ENCODE measurements at places on chromosomes 5 and 9.

GRCh38 chr5:123450114-123450513 lies 26.9 kb upstream of the CEP120 start:
- DNase-seq = no peak

DNA sequence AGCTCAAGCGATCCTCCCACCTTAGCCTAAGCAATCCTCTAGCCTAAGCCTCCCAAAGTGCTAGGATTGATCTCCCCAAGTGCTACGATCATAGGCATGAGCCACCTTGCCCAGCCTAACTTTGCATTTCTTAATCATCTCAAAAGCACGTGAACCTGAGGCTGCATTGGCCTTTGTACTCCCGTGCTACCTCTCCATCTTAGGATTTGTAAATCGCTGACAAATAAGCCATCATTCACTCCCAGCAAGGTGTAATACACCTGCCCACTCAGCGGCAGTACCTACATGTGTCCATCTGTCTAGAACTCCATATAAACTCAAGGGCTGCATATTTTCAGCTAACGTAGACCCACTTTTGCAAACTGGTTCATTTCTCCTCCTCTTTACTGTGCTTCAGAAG lies 2.8 kb downstream of the ANKH start:
- no peak for DNase-seq

GRCh38 chr9:90996154-90997065 lies 194.8 kb downstream of the SYK start:
- DNase-seq = no peak

DNA sequence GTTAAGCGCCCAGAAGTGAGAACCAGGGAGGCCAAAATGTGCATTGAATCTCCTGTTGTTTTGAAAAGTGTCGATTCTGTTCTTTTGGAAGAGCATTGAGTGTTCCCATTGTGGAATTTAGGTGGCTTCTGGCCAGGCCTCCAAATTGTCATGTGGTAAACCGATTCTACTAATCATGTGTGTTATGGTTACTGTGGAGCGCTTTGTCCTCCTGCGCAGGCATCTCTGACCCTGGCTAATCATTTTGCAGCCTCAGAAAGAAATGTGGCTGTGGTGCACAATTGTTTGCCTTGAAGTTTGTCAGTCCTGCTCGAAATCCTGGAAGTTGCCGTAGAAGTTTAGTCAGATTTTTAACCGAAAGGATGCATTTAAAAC lies 121.3 kb downstream of the RASGRF2 start:
- DNase-seq = no peak

DNA sequence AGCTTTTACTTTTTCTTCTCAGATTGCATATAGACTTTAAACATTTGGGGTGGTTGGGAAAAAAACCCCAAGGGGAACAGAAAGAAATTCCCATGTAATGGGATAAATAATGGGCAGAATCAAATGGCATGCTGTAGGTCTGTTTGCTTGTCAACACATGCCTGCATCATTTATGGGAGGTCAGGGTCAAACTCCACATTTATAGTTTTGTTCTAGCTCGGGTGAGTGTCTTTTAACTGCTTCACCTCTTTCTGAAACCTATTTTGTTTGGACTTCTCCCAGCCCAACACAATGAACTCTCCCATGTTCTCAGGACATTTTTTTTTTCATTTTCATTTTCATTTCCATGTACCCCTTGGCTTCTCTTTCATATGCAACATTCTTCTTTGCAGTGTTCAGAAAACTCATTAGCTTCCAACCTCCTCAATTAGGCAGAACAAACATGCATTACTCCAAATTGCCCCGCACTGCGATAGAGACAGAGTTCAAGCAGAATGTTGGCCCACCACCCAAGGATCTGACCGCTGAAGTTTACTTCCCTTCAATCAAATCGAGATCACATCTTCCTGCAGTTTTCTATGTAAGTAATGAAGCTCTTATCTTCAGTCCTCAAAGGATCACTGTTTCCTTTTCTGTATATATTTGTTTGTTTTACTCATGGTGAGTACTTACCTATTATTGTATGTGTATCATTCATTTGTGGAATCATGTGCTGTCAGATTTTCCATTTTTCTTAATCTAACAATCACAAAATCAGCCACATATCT lies 354.6 kb downstream of the ZSWIM6 start:
- no peak for DNase-seq

GRCh38 chr5:115847290-115847689 lies 5.6 kb downstream of the AP3S1 start:
- DNase-seq = no peak

DNA sequence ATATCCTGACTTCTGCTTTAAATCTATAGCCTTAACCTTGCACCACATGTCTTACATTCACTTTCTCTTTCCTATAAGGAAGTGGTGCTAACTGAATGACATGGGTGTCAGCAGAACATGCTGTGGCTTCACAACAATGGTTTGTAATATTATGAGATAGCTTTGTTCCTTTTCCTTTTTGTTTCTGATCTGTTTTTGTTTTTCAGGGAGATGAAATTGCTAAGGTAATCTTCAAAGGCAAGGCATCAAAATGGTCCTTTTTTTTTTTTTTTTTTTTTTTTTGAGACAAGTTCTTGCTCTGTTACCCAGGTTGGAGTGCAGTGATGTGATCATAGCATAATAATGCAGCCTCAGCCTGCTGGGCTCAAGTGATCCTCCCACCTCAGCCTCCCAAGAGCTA lies 53.6 kb upstream of the RANBP6 start:
- no peak for DNase-seq

DNA sequence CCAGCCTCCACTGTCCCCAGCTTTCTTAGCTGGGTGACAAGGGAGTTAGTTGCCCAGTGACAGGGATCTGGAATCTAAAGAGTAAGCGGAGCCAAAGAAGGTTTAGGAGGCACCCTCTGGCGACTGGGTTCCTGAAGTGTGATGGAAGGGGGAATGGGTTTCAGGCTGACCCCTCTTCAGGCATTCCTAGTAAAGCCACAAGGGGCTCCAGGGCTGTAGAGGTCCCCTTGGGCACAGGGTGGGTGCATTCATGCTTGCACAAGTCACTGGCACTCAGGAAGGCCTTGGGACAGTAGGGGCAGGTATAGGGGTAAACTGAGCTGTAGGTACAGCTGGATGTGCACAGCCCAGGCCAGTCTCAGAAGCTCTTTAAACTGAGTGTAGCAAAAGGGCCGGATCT lies 74.2 kb downstream of the CPLANE1 start:
- no peak for DNase-seq

GRCh38 chr5:135955525-135955924 lies 742 bp upstream of the LECT2 start:
- no peak for DNase-seq

- DNase-seq = no peak
These were observed 379.0 kb upstream of the RPS23 start for GRCh38 chr5:82657033-82657699.

- DNase-seq = no peak
These were observed 20.1 kb downstream of the NFIB start for GRCh38 chr9:14293801-14294200.

- no peak for DNase-seq
These were observed 286.1 kb downstream of the PBX3 start for GRCh38 chr9:126033318-126033717.

GRCh38 chr5:100965291-100965690 lies 62.2 kb upstream of the ST8SIA4 start:
- DNase-seq = no peak

- DNase-seq = no peak
These were observed 83.1 kb downstream of the MSX2 start for GRCh38 chr5:174807471-174807870.

GRCh38 chr5:127754706-127755105 lies 51.5 kb downstream of the CCDC192 start:
- DNase-seq = no peak

DNA sequence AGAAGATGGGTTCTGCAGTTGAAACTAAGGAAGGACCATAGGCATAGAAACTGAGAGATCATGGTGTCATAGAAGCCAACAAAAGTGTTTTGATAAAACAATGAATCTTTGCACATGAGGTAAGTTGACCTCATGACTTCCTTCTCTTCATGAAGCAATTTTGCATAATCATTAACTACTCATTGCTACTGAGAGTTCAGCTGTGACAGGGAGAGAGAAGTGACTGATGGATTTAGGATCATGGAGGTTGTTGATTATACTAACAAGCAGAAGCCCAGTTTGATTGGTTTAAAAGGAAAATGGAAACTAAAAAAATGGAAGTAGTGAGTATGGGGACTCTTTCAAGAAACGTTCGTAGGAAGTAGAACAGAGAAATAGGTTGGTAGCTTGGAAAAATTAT lies 51.2 kb downstream of the PARP8 start:
- DNase-seq = no peak

DNA sequence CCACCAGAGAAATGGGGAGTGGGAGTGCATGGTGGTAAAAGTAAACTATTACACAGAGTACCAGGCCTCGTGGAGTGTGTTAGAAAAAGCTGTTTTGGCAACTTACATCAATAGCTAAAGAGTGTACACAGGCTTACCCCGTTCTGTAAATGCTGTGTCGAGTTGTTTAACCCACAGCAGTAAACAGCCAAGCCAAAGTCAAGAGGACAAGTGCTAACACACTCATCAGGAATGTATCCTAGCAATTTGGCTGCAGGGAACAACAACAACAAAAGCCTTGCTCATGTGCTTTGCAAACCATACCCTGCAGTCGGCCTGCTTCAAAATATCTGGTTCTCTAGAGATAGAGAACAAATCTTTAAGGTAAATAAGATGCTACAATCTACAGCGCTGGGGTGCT lies 15.9 kb downstream of the DAP start:
- no peak for DNase-seq

DNA sequence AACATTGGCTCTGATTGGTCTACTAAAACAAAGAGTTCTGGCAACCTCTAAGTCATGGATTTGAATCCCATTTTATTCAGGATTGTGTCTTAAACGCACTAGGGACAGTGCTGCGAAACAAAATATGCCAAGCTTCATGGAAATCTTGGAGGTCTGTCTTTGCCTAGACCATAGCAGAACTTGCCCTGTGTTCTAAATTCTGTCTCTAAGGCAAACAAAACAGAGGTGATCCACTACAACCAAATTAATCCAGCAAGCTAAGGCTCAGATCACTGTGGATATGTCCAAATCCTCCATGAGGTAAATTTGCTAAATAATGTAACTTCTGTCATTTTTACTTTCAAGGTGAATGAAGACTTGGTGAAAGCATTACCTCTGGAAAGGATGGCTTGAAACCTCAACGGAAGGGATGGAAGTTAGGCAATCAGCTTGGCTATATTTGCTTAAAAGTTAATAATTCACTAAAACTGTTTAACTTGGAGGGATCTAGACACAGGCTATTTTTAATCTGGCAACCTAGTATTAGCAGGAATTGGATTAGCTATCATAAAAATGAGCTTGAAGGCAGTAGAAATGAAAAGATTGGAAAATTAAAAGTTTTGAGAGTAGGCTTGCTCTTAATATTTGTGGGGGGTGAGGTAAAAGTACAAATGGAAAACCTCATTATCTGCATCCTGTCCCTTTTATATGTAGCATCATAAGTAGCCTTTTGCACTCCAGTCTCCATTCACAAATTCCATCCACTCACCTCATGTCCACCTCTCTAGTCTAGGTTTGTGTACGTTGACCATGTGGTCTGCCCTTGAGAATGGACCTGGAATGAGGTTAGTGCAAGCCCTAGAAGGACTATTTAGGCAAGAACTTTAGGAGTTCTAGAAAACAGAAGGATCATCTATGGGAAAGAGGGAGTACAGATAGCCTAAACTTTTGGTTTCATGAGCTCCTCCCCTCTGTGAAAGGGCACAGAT lies 176.2 kb downstream of the SMC2 start:
- DNase-seq = no peak

DNA sequence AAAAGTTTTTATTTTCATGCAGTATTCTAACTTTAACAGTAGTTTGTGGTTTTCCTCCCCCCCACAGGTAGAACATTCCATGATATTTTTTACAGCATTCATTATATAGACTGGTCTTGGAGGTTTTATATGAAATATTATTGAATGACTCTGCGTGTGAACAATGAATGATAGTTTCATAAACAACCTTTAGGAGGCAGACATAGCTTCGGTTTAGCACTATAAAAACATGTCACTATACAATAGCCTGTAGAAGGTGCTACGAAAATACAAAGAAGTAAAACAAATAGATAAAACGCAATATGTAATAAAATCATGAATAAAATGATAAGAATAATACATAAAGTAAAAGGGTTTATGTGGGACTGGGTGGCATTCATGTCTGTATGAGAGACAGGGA lies 8.5 kb downstream of the KLF4 start:
- DNase-seq = no peak

- DNase-seq = no peak
These were observed 730 bp downstream of the WWC1 start for GRCh38 chr5:168291964-168292785.

DNA sequence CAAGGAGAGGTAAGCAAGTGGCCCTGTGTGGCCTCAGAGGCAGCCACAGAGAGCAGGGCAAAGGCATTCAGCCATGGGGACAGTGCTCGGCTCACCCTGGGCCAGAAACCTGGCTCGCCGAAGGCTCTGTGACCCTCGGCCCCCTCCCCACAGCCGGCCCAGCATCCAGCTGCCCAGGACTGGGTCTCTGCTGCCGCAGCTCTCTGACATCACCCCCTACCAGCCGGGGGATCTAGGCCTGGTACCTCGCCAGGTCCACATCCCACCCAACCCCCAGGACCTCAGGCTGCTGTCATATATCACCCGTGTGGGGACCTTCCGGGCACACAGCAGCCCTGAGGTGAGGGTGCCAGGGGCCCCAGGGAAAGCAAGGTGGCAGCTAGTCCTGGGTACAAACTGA lies 2.6 kb downstream of the PTRH1 start:
- no peak for DNase-seq

- no peak for DNase-seq
These were observed 98.1 kb downstream of the UBE2R2 start for GRCh38 chr9:33914887-33915628.

DNA sequence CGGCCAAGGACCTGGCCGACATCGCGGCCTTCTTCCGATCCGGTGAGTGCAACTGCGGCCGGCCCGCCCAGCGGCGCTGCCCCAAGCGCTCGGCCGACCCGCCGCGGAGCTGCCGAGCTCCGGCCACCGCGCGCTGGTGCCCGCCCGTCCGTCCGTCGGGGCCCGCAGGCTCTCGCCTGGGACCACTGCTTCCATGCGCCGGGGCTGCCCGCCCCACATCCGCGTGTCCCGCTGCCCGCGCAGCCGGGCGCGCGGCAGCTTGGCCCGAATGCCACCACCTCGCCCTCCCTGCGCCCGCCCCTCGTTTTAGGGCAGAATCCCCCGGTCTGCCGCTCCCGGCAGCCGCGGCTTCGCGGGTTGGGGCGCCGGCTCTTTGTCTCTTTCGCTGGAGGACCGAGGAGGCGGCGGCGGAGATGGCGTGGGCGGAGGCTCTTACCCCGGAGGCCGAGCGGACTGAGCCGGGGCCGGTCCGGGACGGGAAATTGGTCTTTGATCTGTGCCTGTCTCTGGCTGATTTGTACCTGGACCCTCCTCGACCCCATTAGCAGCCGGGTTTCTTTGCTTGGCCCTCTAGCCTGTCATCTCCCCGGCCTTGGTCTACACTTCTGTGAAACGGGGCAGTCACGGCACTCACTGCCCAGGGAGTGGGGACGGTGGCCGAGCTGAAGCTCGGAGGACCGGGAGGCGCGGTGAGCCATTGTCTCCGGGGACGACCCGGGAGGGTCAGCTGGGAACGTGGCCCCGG lies 871 bp downstream of the TRIO start:
- no peak for DNase-seq

- no peak for DNase-seq
These were observed 133.5 kb downstream of the CD180 start for GRCh38 chr5:67063055-67063454.
